Sigmoid colon (tissue), 7 donors: ENCODE measurements at places on chromosomes 1 and 21. TPM values are rescaled to one million over a fixed set of nuclear protein-coding genes. Genes with fewer than 3 reads are reported as not detected.
A peak's percentile ranks its signal among the peaks of the same experiment; 100 is the strongest.

DNA sequence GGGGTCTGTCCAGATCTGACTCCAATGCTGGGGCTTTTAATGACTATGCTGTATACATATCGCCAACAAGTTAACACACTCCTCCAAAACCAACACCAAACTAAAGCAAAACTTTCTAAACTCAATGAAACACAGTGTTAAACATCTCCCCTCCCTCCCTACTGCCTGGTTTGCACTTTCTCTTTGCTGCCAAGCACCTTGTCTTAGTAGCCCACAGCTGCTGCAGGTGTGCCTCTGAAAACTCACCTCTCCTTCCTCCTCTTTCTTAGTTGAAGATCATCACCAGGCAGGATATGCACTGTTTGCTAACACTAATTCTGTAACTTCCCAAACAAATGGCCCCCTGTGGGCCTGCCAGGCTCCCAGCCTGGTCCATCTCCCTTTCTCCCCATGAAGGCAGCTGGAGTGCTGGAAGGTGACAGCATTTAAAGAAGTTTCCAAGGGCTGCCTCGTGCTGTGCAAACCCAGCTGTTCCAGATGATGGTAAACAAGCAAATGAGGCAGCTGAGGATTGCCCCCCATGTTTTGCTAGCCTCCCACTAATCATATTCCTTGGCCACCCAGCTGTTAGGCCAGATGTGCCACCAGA lies 213.7 kb downstream of the ASTN1 start:
- H3K36me3 ChIP-seq = no peaks in the 10 kb centered on the region
- no peaks in the 10 kb centered on the region for H3K4me1 ChIP-seq

GRCh38 chr1:149844101-149844500 lies 55.3 kb upstream of the BOLA1 start:
- peaks cover 35% of the 10 kb centered on the region for H3K4me1 ChIP-seq
- H3K4me3 ChIP-seq = peak overlapping the region; percentile 55
- no peaks in the 10 kb centered on the region for H3K36me3 ChIP-seq
- no peak for DNase-seq

GRCh38 chr1:224510880-224511645 lies 76.5 kb upstream of the WDR26 start:
- no peak overlapping the region for H3K27ac ChIP-seq
- H3K36me3 ChIP-seq = no peaks in the 10 kb centered on the region
- H3K4me1 ChIP-seq = peaks cover 8% of the 10 kb centered on the region
- H3K4me3 ChIP-seq = no peak overlapping the region

- H3K4me3 ChIP-seq = no peak overlapping the region
- no peak for DNase-seq
- H3K27me3 ChIP-seq = no peaks in the 10 kb centered on the region
Observed at GRCh38 chr1:180185281-180185680, 30.6 kb downstream of the QSOX1 start.

DNA sequence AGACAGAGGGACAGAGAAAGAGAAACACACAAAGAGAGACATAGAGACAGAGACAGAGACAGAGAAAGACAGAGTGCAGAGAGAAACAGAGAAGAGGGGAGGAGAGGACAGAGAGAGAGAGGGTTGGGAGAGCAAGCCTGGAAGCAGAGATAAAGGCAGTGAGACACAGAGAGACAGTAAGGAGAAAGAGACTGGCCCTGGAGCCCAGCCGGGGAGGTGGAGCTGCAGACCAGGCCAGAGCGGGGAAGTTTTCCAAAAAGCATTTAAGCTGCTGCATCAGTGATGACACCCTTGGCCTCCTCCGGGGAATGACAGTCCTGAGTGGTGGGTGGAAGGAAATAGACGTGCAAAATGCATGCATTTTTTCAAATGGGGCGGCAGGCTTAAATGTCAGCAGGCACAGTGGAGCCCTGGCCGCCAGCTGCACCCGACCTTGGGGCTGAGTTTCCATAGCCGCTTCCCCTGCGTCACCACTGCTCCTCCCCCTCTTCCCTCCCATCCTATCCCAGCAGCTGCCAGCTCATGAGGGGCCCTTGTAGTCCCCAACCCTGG lies 95.4 kb upstream of the KLHDC7A start:
- no peak overlapping the region for H3K4me3 ChIP-seq
- no peak overlapping the region for H3K27ac ChIP-seq
- no peaks in the 10 kb centered on the region for H3K27me3 ChIP-seq
- no peaks in the 10 kb centered on the region for H3K4me1 ChIP-seq
- no peaks in the 10 kb centered on the region for H3K36me3 ChIP-seq

GRCh38 chr21:31875496-31876015 lies 2.7 kb downstream of the HUNK start:
- H3K4me1 ChIP-seq = peaks cover 45% of the 10 kb centered on the region
- DNase-seq = no peak
- H3K27me3 ChIP-seq = peaks cover 21% of the 10 kb centered on the region
- H3K36me3 ChIP-seq = no peaks in the 10 kb centered on the region
- H3K27ac ChIP-seq = peak overlapping the region; percentile 71

DNA sequence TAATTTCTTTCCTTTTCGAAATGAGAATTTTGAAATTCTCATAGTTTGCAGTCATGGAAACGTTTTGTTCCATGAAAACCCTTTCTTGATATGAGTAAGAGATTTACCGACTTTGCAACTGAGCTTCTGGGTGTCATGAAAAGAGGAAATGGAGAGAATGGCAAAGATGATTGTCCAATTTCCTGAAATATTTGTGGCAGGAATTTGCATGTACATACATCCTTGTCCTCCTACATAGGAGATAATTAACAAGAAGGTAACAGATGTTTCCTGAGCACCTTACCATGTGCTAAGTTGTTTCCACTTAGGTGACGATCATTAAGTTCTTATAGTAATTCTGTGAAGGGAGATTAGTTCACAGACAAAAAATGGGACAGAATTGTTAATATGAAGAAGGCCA lies 170.7 kb downstream of the NEGR1 start:
- H3K4me1 ChIP-seq = peaks cover 6% of the 10 kb centered on the region
- no peak overlapping the region for H3K4me3 ChIP-seq
- no peaks in the 10 kb centered on the region for H3K36me3 ChIP-seq
- H3K27me3 ChIP-seq = no peaks in the 10 kb centered on the region
- DNase-seq = no peak
- H3K27ac ChIP-seq = no peak overlapping the region

DNA sequence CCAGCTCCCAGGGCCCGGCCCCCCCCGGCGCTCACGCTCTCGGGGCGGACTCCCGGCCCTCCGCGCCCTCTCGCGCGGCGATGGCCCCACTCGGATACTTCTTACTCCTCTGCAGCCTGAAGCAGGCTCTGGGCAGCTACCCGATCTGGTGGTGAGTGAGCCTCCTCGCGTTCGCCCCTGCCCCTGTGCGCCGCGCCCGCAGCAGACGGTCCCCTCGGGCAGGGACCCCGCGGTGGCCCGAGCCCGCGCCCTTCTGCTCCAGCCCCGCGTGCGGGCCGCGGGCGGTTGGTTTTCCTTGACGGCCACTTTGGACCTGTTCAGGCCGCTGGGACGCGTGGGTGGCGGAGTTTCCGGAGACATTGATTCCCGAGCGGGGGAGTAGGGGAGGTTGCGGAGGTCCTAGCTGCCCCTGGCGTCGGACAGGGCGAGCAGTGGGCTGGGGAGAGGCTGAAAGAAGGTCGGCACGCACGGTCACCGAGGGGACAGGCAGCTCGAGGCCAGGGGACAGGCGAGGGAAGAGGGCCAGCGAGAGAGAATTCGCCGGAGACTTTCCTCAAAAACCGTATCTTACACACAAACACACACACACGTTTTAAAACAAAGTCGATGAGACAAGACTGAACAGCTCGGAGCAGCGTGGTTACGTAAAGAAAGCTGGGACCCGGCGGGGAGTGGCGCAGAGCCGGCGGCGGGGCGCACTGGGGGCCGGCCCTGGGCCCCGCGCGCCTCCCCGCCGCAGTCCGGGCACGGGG lies 427 bp downstream of the WNT3A start:
- peak; percentile 57 for DNase-seq
- H3K27me3 ChIP-seq = peaks cover 62% of the 10 kb centered on the region
- peaks cover 22% of the 10 kb centered on the region for H3K4me1 ChIP-seq
- no peaks in the 10 kb centered on the region for H3K36me3 ChIP-seq

C1orf115 gene
- 6.2 TPM for total RNA-seq

PSMB2 gene
- 29.3 TPM for total RNA-seq

PTPN22 gene
- total RNA-seq = 0.71 TPM

RAB7B gene
- 5.3 TPM for total RNA-seq

CELA3B gene
- total RNA-seq = not detected

RCSD1 gene
- 9.7 TPM for total RNA-seq

PTGER3 gene
- 49.0 TPM for total RNA-seq
